H54 (cell line): ENCODE measurements at places on chromosomes 7 and 10.

GRCh38 chr7:25385506-25386136, 157.3 kb upstream of the NPVF start:
- no peak for DNase-seq

DNA sequence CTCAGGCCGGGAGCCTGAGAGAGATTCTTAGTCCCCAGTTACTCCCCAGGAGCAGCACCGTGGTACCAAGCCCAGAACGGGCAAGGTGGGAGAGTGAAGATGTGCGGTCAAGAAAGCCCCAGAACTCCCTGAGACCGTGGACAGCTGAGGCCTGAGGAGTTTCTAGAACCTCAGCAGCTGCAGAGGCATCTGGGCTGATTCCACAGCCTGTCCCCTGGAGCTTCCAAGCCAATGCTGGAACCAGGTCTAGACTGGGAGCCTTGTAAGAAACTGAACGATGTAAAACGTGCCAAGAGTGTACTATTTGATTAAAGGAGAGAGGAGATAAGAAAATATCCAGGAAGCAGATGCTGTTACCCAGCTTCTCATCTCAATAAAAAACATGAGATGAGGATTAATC, 366.3 kb downstream of the TNS3 start:
- DNase-seq: no peak

DNA sequence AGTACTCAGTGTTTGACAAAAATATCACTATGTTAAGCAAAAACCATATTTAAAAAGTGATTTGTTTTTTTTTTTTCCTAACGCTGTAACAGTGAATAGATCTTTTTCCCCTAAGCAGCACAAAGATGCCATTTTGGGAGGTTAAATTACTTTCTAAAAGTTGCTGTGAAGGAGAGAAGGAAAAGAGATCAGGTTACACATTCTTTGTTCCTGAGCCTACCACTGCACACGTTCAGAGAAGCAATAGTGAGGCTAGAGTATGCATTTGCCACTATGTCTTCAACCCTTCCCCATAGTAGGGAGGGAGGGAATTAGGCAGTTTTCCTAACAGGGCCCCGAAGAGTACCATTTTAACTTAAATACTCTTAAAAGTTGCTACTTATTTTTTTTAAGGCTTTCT, 38.9 kb downstream of the BMPR1A start:
- peak; percentile 59 for DNase-seq

DNA sequence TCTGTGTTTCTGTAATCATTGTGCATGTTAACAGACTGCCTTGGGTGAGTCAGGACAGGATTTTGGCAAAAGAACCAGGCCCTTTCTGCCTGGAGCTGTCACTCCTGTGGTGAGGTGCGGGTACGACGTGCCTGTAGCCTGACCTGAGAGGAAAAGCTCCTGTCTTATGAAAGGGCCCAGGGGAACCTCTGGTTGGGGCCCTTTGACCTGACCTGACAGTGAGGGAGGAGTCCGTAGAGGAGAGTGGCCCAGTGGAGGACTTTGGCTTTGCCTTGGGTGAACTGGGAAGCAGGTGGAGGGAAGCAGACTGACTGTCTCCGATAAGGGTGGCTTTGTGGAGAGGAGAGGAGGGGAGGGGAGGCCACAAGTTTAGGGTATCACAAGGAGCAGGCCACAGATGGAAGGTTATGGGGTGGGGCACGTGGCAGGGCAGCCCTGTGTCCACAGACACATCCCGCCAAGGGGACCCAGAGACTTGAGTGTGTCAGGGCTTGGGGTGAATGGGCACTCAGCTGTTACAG, 6.9 kb downstream of the PFKP start:
- no peak for DNase-seq

DNA sequence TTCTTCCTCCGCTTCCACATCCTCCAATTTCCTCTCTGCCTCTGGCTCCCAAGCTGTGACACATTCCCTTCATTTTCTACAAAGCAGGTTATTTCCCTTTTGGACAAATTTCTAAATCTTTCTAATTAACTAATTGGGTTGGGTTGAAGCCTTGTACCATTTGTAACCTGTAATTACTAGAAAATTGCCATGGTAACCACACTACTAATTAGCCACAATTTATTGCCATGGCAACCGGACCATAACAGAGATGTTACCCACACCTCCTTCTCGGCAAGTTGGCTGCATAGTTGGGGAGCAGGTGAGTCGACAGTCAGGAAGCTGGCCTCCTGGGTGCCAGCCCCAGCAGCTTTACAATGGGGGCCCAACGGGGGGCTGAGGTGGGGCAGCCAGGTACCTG, 61.6 kb downstream of the GOLGA7B start:
- no peak for DNase-seq

- no peak for DNase-seq
These were observed 628 bp downstream of the MPLKIP start for GRCh38 chr7:40133561-40134427.

GRCh38 chr7:16918288-16918895, 36.6 kb upstream of the AGR3 start:
- no peak for DNase-seq

- no peak for DNase-seq
These were observed 72.1 kb downstream of the RNF133 start for GRCh38 chr7:122626785-122627184.

DNA sequence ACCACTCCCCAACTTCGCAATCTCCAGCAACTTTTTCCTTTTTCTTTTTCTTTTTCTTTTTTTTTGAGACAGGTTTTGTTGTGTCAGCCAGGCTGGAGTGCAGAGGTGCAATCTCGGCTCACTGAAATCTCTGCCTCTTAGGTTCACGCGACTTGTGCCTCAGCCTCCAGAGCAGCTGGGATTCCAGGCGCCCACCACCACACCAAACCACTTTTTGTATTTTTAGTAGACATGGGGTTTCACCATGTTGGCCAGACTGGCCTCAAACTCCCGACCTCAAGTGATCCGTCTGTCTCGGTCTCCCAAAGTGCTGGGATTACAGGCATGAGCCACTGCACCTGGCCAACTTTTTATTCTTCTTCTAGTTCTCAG, 55.0 kb downstream of the KIAA1549 start:
- no peak for DNase-seq
